ENCODE measurements at places on chromosomes 2 and 18.

- H3K27me3 ChIP-seq = no peaks in the 10 kb centered on the region
- no peaks in the 10 kb centered on the region for H3K4me1 ChIP-seq
- DNase-seq = no peak
- H3K27ac ChIP-seq = no peak overlapping the region
Observed at GRCh38 chr2:60473546-60473945, 79.9 kb downstream of the BCL11A start.

DNA sequence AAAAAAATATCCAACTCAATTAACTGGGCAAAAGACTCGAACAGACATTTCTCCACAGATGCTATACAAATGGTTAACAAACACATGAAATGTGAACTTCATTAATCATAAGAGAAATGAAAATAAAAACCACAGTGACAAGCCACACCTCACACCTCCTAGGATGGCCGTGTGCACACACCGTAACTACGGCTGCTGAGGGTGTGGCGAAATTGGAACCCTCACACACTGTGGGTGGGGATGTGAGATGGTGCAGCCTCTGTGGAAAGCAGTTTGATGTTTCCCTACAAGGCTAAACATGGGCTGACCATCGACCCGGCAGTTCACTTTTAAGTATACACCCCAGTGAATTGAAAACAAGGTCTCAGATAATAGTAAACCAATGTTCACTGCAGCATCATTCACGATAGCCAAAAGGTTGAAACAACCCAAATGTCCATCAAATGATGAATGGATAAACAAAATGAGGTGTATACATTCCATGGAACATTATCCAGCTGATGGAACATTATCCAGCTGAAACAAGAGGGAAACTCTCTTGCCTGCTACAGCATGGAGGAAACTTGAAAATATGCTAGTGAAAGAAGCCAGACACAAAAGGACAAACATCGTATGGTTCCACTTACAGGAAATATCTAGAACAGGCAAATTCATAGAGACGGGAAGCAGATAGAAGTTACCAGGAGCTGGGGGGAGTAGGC is 32.2 kb downstream of the ZAP70 start:
- no peak for DNase-seq
- H3K27ac ChIP-seq = no peak overlapping the region
- H3K4me1 ChIP-seq = peaks cover 7% of the 10 kb centered on the region
- H3K27me3 ChIP-seq = no peaks in the 10 kb centered on the region

GRCh38 chr2:166343467-166343866 is 32.3 kb downstream of the SCN9A start:
- H3K4me3 ChIP-seq = no peak overlapping the region
- H3K27me3 ChIP-seq = no peaks in the 10 kb centered on the region
- no peak overlapping the region for H3K27ac ChIP-seq
- no peaks in the 10 kb centered on the region for H3K36me3 ChIP-seq
- DNase-seq = no peak

- H3K4me1 ChIP-seq = no peaks in the 10 kb centered on the region
- H3K27ac ChIP-seq = no peak overlapping the region
- no peak overlapping the region for H3K4me3 ChIP-seq
- no peaks in the 10 kb centered on the region for H3K36me3 ChIP-seq
Observed at GRCh38 chr2:3958465-3958864, 255.1 kb downstream of the DCDC2C start.

GRCh38 chr2:55252832-55253231 is 16.2 kb downstream of the MTIF2 start:
- no peaks in the 10 kb centered on the region for H3K36me3 ChIP-seq
- no peak overlapping the region for H3K27ac ChIP-seq
- no peaks in the 10 kb centered on the region for H3K4me1 ChIP-seq
- no peak overlapping the region for H3K4me3 ChIP-seq
- H3K27me3 ChIP-seq = no peaks in the 10 kb centered on the region
- no peak for DNase-seq

DNA sequence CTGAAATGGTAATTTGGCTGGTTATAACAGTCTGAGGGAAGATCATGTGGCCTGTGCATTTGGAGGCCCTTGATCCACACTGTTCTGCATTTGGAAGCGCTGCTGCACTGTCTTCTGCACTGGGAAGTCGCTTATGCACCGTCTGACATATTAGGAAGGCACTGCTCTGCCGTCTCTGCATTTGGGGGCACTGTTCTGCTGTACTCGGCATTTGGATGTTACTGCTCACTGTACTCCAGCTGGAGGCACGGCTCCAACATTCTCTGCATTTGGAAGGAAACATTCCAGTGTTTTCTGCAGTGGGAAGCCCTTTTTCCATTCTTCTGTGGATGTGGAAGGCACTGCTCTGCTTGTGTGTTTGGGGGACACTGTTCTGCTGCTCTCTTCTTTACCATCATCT is 9.6 kb upstream of the PROM2 start:
- no peak for DNase-seq
- H3K4me3 ChIP-seq = no peak overlapping the region

GRCh38 chr2:65232636-65233035 is 5.0 kb downstream of the ACTR2 start:
- DNase-seq = peak; percentile 19
- H3K4me1 ChIP-seq = peaks cover 27% of the 10 kb centered on the region
- H3K4me3 ChIP-seq = no peak overlapping the region
- H3K36me3 ChIP-seq = peaks cover 2% of the 10 kb centered on the region

DNA sequence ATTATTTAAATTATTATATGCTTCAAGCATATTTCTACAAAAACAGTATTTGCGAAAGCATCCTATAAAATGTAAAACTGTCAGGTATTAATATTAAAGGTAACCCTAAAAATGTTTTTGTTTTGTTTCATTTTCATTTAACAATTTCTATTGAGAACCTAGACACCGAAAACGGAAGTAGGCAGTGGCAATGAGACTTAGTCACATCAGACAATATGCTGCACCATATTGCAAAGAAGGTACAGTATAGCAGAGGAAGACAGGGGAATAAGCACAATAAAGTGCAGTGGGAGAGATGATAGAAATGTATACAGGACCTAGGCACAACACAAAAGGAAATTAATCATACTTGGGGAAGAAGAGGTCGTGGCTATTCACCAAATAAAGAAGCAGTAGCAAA is 12.2 kb downstream of the SCN1A start:
- H3K27ac ChIP-seq = no peak overlapping the region
- DNase-seq = no peak
- H3K4me1 ChIP-seq = no peaks in the 10 kb centered on the region
- no peaks in the 10 kb centered on the region for H3K27me3 ChIP-seq
